ENCODE measurements at places on chromosomes 5 and 9.

DNA sequence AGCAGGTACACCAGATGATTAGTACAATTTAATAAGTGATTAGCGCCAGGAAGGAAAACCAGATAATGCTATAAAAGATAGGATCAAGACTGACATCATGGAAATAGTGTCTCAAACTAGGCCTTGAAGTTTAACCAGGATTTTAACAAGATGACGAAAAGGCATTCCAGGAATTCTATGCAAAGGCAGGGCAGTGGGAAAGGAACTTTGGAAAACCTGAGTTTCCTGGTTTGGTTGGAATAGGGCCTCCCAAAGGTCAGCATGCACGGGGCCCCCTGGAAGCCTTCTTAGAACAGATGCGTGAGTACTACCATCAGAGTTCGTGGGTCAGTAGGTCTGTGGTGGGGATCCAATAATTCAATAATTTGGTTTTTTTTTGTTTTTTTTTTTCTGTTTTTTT lies 935.2 kb upstream of the DMAC1 start:
- DNase-seq = no peak

DNA sequence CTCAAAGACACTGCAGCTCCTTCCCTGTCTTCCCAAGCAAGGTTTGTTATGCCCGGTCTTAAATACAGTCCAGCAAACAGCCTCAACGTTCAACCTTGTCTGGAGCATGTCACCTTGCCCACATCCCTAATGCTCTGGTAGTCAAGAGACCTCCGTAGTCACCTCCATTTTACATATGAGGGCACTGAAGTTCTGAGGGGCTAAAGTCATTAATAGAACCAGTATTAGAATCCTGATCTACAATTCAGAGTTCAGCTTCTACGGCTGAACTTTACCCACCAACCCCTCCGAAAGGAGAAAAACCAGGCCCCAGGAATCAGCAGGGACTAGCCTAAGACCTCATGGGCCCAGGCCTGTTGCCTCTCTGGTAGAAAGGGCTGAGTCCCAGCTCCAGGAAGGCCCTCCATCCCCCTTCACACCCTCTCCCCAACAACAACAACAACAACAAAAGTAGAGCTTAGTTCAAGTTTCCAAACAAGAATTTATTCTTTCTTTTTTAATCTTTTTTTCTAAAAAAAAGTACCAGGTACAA lies 795 bp upstream of the STOML2 start:
- DNase-seq = no peak

DNA sequence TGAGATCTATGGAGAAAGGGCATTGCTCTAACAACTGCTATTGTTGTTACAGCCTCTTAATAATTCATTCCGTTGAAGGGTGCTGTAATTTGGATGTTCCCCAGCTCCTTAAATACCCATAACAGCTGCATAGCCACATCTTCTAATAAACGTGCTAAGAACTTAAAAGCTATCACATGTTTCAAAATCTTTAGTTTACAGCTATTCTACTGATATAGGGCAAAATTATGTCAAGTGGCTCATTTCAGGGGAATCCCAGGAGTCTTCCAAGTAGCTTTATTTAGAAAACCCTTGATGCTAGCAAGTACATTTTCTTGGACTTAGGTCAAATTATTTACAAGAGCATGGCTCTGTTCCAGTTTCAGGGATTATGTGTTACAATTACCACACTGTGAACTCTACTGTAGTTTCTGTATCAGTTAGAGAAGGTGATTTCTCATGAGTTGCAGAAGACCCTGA lies 990.4 kb upstream of the ACO1 start:
- DNase-seq = no peak

DNA sequence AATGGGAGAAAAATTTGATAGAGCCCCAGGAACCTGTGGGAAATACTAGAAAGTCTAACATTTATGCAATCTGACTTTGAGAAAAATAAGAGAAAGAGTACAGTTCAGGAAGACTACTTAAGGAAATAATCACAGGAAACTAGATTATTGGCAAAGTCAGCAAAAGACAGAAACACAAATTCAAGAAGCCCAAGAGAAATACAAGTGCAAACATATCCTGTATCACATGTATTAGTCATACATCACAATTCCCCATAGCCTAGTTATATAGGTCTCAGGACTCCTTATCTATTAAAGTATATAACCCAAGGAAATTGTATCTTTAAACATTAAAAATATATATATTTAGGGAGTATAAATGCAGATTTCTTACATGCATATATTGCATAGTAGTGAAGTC lies 100.8 kb downstream of the HOMER1 start:
- DNase-seq = no peak

GRCh38 chr9:96460882-96461281 lies 10.9 kb downstream of the HABP4 start:
- no peak for DNase-seq

GRCh38 chr9:79766091-79766490 lies 194.3 kb downstream of the TLE4 start:
- no peak for DNase-seq

- peak; percentile 41 for DNase-seq
Measured at GRCh38 chr5:127957701-127958239, 125.8 kb upstream of the SLC12A2 start.

GRCh38 chr9:99336005-99336404 lies 113.9 kb downstream of the SEC61B start:
- no peak for DNase-seq

DNA sequence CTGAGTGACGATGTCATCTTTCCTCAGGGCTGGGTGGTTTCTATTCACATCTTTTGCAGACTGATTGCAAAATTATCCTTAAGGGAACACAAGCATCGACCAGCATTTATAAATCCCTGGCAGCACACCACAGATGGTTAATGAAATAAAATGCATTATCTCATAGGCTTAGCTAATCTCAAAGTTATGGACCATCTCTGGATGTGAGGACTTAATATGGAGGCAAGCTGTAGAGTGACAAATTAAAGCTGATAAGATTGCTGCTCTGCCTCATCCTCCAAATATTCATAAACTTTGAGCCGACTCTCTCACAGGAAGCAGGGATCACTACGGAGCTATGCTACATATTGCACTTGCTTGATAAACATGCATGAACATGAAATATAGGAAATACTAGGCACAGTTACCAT lies 663.2 kb upstream of the RGMB start:
- no peak for DNase-seq

DNA sequence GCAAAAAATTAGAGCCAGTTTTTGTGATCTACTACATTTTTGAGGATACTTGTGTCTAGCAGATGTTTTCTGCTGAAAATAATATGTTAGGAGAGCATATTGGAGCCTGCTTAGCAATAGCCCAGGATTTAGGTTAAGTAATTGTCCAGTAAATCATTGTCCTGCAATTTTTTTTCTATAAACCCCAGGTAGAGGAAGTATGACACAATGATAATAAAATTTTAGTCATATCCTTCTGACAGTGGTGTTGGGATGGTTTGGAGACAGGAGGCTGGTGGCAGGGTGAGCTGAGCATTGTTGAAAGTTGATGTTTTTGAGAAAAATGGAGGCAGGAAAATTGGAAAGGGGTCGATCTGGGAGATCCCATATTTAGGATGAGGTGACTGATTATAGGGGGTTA lies 3.5 kb downstream of the SNCAIP start:
- no peak for DNase-seq

GRCh38 chr9:35980289-35981011 lies 22.5 kb upstream of the OR2S2 start:
- DNase-seq = no peak

DNA sequence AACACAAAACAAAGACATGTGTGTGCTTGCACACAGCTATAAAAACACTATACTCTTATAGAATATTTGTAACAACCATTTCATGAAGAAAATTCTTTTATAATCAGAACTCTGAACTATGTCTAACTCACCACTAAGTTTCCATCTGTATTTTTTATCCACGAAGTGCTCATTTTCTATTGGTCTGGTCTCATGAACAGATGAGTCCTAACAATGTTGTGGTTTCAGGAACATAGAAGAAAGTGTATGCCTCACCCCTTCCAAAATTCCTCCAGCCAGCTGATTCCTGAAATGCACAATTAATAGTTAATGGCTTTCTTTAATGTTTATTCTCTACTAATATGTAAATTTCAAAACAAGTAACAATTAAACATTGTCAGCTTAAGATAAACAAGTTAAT lies 325.3 kb upstream of the GRAMD2B start:
- no peak for DNase-seq
